ENCODE measurements at places on chromosomes 4 and X. TPM values are rescaled to one million over a fixed set of nuclear protein-coding genes. Genes with fewer than 3 reads are reported as not detected.

The ADGRL3 gene
- 6.1 TPM for total RNA-seq

The FAM184B gene
- not detected for total RNA-seq

The DCLK2 gene
- 21.9 TPM for total RNA-seq

The ITM2A gene
- 64.4 TPM for total RNA-seq

The KCTD8 gene
- 0.14 TPM for total RNA-seq

DNA sequence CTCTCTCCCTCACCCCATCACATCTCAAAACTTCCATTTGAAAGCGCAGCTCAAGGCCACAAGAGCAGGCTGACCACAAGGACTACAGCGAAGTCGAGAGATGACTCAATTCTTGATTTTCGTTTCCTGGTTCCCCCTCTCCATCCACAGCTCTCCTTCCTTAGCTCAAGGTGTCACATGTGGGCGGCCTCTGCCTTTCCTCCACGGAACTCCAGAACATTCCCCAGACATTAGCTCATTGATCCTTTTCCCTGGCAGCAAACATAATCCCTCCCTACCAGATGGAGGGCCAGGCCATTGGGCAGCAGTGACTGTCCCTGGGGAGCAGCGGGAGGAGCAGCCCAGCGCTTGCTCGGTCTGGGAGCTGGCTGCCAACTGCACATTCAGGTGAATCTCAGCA lies 56.3 kb downstream of the CCDC149 start:
- no peak for DNase-seq

DNA sequence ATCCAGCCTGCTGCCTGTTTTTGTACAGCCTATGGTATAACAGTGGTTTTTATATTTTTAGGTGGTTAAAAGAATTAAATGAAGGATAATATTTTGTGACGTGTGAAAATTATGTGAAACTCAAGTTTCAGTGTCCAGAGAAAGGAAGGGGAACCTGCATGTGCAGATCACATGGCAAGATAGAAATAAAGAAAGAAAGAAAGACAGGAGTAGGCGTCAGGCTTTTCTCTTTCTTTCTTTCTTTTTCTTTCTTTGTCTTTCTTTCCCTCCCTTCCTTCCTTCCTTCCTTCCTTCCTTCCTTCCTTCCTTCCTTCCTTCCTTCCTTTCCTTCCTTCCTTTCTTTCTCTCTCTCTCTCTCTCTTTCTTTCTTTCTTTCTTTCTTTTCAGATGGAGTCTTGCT lies 42.0 kb upstream of the HUWE1 start:
- DNase-seq = no peak

DNA sequence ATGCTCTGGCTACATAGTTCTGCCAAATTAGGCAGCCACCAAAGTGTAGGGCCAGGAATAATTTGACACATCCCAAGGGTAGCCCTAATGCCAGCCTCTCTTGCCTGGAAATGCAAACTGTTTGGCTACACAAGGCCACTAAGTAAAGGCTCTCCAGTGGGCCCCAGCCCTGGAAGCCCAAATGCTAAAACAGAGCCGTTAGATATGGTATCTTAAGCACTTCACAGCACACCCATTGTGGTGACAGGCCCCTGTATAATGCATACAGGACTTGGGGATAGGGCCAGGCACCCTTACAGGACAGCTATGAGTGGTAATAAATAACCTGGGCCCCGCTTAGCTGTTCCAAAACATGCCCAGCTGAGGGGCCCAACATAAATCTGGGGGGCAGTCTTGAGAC lies 623.9 kb downstream of the BCOR start:
- DNase-seq = peak; percentile 16

DNA sequence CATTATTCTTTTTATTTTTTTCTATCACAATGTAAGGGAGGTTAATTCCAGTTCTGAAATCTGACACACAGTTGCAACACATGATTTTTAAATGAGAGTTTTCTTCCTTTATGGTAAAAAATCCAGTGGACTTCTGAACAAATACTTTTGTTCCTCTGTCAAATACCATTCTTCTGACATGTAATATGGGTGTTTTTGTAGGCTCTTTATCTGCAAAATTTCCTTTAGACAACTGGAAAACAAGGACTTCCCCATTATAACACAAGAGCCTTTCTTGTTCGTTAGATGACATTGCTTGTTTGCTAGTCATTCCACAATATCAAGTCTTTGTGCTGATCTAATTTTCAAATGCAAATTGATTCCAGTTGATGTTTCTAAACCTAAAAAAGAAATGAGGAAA lies 7.7 kb downstream of the FANCB start:
- no peak for DNase-seq

GRCh38 chrX:134727363-134727762 lies 69.1 kb upstream of the PLAC1 start:
- DNase-seq = no peak
